Mesenchymal stem cell (in vitro differentiated cells and primary cell): ENCODE measurements at places on chromosomes 7 and 10.
A peak's percentile ranks its signal among the peaks of the same experiment; 100 is the strongest.

- DNase-seq, result no peak
These were observed 4.4 kb downstream of the TACR2 start for GRCh38 chr10:69412232-69412790.

DNA sequence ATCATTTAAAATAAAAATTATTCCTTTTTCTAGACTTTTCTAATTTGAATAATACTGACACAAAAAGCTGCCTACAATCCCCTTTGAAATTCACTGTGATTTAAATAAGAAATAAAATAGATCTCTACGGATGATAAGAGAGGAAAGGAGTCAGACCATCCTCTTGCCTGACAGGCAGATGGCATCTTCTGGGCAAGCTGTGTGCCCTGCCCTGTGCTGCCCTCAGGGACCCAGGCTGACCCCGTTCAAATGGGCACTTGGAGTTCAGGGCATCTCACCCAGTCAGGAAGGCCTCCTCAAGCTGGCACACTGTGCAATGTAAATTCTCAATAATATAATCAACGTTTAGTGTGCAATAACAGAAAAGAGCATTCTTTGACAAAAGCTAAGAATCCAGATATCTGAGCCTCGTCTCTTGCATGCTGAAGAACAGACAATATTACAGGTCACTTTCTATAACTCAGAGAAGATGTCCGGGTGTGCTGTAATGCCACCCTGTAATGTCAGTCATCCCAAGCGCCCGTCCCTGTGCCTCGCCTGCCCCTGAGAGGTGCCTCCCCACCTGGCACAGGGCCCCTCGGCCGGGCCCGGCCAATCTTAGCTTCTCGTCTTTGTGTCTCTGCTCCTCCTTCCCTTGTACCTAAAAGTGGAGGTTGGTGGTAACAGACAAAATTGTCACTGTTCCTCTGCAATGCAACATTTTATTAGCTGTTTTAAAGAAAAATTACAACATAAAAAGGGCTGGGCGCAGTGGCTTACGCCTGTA lies 263.3 kb downstream of the COBL start:
- DNase-seq, result no peak

GRCh38 chr7:1065585-1066241 lies 21.4 kb downstream of the GPR146 start:
- DNase-seq, result peak; percentile 68

GRCh38 chr7:126750207-126750911 lies 502.4 kb downstream of the GRM8 start:
- DNase-seq, result no peak

DNA sequence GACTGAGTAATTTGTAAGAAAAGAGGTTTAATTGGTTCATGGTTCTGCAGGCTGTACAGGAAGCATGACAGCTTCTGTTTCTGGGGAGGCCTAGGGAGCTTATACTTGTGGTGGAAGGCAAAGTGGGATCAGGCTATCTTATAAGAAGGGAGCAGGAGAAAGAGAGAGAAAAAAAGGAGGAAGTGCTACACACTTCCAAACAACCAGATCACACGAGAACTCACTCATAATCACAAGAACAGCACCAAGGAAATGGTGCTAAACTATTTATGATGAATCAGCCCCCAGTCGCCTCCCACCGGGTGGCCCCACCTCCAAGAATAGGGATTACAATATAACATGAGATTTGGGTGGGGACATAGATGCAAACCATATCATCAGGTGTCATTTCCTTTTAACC lies 89.1 kb upstream of the KCNMA1 start:
- no peak for DNase-seq

- peak; percentile 6 for DNase-seq
These were observed 216.5 kb upstream of the TMEM196 start for GRCh38 chr7:19989906-19990305.

DNA sequence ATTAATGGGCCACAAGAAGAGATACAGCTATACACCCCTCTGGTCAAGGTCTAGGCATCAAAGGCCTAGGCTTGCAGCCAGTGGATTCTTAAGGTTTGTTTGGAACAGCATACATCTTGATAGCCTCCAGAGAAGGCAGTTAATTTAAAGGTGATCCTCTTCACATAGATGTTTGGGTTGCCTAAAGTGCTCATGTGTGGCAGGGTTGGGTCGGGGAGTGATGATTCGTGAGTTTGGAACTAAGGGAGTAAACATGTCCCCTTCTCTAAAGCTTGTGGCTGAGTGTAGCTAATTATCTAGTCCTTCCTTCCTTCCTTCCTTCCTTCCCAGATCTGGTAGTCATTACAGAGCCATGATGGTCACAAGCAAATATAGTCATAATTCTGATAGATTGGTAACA lies 12.4 kb downstream of the PCLO start:
- DNase-seq, result no peak

DNA sequence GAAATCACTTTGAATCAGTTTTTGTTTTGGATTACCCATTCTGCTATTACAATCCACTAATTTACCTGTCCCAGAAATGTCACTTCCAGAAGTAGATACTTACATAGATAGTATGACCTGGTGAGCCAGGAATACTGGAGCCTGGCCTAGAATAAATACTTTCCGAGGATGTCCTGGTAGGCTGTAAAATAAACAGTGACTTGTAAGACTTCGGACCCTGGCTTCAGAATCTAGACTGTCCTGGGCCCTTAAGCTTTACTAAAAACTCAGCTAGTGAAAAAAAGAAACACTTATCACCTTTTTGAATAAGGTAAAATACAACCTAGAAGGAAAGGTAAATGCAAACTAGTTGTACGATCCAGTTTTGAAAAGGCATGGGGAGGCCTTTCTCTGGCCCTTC lies 69.5 kb upstream of the AFAP1L2 start:
- no peak for DNase-seq

GRCh38 chr10:82221601-82222149 lies 346.7 kb downstream of the NRG3 start:
- DNase-seq, result no peak

DNA sequence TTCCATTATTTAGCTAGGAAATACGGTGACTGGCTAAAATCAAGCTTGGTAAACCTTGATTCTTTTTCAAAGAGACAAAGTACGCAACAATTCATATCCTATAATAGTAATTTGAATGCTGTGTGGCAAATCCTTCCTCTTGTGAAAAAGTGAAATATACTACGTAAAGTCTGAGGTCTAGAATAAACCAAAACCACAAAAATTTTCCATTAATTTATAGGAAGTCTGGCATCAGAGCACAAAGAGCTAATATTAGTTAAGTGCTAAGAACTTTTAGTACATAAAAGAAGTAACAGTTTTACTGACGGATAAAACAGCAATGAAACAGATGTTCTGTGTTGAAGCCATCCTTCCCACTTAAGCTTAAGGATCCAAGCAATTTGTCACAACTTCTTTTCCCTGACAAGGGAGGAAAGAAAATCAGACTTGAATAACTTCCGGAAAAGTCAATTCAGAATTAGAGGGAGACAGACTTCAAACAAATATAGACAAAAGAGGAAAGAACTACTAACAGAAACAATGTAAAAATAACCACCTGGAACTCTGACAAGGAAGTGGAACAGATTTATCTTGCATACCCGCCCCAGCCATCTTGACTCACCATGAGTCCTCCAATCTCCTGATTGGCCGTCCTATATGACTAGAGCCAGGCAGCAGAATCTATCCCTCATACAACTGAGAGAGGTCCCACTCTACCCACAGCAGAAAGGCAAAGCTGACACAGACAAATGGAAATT lies 34.6 kb downstream of the RHEB start:
- DNase-seq, result peak; percentile 71

DNA sequence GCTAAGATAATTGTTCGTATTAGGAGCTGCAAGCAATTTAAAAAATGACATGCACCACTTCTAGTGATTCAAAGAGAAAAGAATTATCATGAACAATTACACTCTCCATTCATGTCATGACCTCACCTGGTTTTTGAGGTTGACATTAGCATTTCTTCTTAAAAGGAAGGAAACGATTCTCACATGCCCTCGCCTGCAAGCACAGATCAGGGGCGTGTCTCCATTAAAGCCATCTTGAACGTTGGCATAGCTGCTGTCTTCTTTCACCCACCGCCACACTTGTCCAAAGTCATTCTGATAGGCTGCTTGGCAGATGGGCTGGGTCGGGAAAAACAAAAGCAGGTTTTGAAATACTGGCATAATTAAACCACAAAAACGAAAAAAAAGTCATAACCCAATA lies 19.9 kb downstream of the ANKRD22 start:
- no peak for DNase-seq

GRCh38 chr7:14685167-14685566 lies 217.4 kb downstream of the DGKB start:
- no peak for DNase-seq

- DNase-seq, result no peak
These were observed 133.7 kb upstream of the CTBP2 start for GRCh38 chr10:125294109-125294508.

GRCh38 chr7:40471891-40472290 lies 337.1 kb downstream of the SUGCT start:
- DNase-seq, result no peak

DNA sequence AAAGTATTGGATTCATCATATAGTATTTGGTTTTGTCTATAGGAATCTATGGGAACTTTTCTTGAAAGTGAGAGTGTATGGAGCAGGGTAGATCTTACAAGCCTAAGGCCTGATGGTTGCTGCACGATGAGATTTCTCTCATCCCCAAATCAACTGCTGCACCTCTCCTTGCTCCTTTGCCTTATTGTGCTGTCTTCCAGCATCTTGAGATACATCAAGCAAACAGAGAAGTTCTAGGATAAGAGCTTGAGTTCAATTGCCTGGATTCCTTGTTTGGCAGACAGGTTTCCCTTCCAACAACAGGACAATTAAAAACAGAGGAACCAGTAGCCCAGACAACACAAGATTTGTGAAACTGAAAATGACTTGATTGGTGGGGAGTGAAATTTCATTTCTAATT lies 56.6 kb downstream of the CPED1 start:
- DNase-seq, result no peak

GRCh38 chr7:76054123-76055120 lies 6.5 kb downstream of the MDH2 start:
- DNase-seq, result peak; percentile 85

GRCh38 chr10:4303045-4303444 lies 518.0 kb upstream of the KLF6 start:
- peak; percentile 7 for DNase-seq

DNA sequence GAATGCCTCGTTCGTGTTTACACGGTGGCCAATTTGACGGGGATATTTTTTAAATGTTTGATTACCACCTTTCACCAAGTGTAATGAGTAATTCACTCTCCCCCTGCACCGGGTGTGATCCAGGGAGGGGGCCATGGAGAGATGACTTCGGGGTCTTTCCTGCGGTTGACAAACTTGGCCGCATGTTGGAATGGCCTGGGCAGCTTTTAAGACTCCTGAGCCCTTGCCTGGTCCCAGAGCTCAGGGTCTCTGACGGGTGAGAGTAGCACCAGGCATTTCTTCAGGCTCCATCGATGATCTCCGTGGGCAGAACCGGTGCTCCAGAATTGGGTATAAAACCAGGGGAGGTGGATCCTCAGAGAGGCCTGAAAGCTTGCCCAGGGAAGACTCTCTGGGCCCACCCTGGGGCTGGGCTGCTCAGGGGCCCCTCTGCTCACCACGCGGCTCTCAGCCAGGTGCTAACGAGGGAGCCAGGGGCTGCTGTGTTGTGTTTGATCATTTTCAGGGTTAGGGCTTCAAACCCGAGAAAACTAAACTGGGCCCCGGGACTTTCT lies 882 bp downstream of the ZNF282 start:
- DNase-seq, result peak; percentile 36

GRCh38 chr10:4127518-4128315 lies 342.7 kb upstream of the KLF6 start:
- no peak for DNase-seq

- no peak for DNase-seq
These were observed 45.5 kb upstream of the DMBT1 start for GRCh38 chr10:122515022-122515424.

GRCh38 chr10:50286996-50287803 lies 35.9 kb upstream of the ASAH2 start:
- DNase-seq, result no peak

- DNase-seq, result no peak
These were observed 124.1 kb downstream of the SMURF1 start for GRCh38 chr7:99019523-99020412.

DNA sequence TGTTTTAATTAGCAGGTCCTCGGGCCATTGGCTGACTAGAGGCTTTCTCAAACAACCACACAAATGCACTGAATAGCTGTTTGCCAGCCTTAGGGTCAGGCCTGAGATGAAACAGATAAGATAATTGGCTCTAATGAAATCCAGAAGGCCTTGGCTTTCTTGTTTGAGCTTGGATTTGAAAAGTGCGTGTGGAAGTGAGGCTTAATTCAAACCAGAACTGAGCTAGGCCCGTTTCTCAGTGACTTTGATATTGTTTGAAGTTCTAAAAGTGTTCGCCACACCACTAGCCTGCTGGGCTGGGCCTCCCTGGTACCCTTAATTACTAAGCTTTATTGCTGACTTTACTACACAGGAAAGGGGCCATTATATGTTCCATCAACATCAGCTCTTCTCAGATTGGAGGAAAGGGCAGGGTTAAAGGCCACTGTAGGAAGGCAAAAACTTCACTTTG lies 270.6 kb downstream of the TWIST1 start:
- no peak for DNase-seq

DNA sequence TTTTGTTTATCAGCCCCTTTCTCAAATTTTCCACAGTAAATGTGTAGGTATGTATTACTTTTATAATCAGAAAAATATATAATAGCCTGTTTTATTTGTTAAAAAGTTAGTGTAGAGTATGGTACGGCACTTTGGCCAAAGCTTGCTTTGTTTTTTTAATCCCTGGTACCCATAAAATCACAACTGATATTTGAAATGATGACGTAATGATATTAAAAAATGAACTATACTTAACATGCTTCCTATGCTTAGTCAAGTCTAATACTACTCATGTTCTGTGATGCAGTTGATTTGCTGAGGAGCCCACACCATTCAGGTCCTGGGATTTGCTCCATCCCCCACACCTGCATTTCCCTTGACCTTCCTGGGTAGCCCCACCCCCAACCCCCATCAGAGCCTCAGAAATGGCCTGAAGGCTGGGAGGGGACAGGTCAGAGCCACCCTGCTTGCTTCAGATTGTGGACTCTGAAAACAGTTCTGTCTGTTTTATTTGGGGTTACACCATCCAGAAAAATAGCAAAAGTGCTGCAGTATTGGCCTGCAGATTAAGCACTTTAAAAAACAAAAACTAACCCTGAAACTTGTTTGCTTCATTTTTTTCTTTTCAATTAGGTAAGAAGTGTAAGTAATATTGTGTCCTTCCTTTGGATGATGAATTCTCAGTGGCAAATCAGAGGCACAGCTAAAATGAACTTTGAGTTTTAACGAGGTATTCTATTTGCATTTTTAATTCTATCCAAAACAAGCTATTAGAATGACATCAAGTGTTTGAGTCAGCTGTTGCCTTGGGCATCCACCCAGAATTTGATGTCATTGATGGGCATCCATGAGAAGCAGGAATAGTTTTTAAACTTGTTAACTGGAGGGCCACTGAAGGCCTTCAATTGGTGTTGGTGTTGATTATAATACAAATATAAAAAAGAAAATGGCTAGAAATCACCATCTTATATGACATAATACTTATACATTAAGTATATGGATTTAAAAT lies 23.3 kb downstream of the PLCE1 start:
- DNase-seq, result no peak

GRCh38 chr7:111531993-111532392 lies 30.3 kb downstream of the IMMP2L start:
- peak; percentile 5 for DNase-seq

GRCh38 chr10:114930320-114930719 lies 7.7 kb upstream of the TRUB1 start:
- no peak for DNase-seq

- DNase-seq, result no peak
These were observed 24.3 kb upstream of the MKI67 start for GRCh38 chr10:128150561-128150960.
